ENCODE measurements at places on chromosomes 16 and 17. TPM values are rescaled to one million over a fixed set of nuclear protein-coding genes. Genes with fewer than 3 reads are reported as not detected.

GRCh38 chr17:72075995-72076677 is 44.7 kb upstream of the SOX9 start:
- H3K4me3 ChIP-seq, result no peak overlapping the region
- no peak overlapping the region for H3K27ac ChIP-seq
- H3K4me1 ChIP-seq, result no peaks in the 10 kb centered on the region
- DNase-seq, result no peak
- H3K27me3 ChIP-seq, result no peaks in the 10 kb centered on the region
- no peaks in the 10 kb centered on the region for H3K36me3 ChIP-seq

DNA sequence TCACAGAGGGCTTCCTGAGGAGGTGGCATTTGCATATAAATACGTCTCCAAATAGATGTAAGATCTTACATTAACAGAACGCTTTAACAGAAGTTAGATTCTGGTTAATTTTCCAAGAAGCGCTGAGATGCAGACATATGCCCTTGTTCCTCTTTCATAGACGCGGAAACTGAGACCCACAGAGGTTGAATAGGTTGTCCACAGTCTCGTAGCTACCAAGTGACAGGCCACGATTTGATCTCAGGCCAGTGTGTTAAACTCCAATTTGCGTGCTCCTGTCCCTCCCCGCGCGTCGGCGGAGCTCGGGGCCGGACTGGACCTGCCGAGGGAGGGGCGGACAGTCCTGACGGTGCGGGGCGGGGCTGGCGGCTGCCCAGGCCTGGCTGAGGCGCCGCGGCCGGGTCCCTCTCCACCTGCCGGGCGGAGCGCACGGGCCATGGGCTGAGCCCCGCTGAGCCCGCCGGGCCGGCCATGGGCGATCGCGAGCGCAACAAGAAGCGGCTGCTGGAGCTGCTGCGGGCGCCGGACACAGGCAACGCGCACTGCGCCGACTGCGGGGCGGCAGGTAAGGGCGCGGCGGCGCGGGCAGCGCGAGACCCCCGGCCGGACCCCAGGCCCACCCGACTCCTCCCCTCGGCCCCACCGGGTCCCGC is at the start of gene ADAP2:
TSS of gene ADAP2 (plus strand) at position 402 of the 653 bp plus-strand sequence. CDS start at position 472, 70 bp downstream.
- peak within 1 kb of the TSS; percentile 18 for H3K27ac ChIP-seq
- H3K27me3 ChIP-seq, result no peaks in the 10 kb centered on the region
- H3K4me1 ChIP-seq, result peaks cover 17% of the 10 kb centered on the region
- peak within 1 kb of the TSS; percentile 41 for H3K4me3 ChIP-seq

DNA sequence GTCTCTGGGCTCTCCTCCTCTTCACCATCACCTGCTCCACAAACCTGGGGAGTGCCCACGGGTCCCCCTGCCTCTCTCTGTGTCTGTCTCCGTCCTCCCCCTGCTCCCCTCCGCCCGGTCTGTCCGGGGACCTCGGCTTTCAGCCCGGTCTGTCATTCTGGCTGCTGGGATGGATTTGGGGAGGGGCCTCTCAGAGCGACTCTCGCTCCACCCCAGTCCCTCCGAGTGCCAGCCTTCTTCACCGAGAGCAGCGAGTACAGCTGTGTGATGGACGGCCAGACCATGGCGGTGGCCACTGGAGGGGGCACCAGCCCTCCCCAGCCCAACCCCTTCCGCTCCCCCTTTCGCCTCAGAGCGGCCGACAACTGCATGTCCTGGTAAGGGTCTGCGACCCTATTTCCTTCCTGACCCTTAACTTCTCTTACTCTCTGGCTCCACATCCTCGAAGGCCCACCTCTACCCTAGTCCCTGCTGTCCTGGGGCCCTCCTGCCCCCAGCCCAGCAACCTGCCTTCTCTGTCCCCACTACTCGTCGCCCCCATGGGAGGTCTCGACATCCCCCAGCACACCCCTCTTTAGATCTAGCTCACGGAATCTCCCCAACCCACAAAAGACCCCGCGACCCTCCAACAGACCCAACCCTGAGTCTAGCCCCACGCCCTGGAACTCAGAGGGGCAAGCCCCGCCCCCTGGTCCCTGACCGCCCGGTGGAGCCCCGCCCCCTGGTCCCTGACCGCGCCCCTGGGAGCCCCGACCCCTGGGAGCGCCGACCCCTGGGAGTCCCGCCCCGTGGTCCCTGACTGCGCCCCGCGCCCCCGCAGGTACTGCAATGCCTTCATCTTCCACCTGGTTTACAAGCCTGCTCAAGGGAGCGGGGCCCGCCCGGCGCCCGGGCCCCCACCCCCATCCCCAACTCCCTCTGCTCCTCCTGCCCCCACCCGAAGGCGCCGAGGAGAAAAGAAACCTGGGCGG is 5.6 kb upstream of the CXCL16 start:
- DNase-seq, result no peak
- H3K27ac ChIP-seq, result no peak overlapping the region
- no peak overlapping the region for H3K4me3 ChIP-seq
- H3K36me3 ChIP-seq, result no peaks in the 10 kb centered on the region

DNA sequence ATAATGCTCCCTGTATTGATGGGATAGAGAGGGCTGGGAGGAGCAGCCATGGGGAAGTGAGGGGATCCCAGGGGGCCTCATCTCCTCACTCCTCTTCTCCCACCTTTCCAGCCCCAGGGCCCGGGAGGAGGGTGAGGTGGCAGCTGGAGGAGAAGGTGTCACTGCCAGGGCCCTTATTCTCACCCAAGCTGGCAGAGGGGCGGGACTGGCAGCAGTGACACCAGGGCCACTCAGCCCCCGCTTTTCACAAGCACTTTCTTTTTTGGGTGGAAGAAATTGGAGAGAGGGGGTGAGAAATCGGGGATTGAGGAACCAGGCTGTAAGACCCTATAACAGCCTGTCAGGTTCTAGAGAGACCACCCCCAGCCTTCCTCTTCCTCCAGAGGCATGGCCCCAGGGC is 2.4 kb upstream of the TBX21 start:
- DNase-seq, result no peak
- H3K4me1 ChIP-seq, result no peaks in the 10 kb centered on the region
- no peak overlapping the region for H3K27ac ChIP-seq
- H3K4me3 ChIP-seq, result no peak overlapping the region
- H3K27me3 ChIP-seq, result no peaks in the 10 kb centered on the region

- H3K4me3 ChIP-seq, result no peak overlapping the region
- H3K4me1 ChIP-seq, result no peaks in the 10 kb centered on the region
- H3K36me3 ChIP-seq, result no peaks in the 10 kb centered on the region
- DNase-seq, result no peak
These were observed 26.9 kb downstream of the RGS9 start for GRCh38 chr17:65163990-65164495.

GRCh38 chr16:3857189-3858043 is 23.1 kb downstream of the CREBBP start:
- H3K36me3 ChIP-seq, result no peaks in the 10 kb centered on the region
- no peaks in the 10 kb centered on the region for H3K27me3 ChIP-seq
- H3K27ac ChIP-seq, result no peak overlapping the region

- H3K36me3 ChIP-seq, result no peaks in the 10 kb centered on the region
- no peak for DNase-seq
- no peak overlapping the region for H3K27ac ChIP-seq
- H3K27me3 ChIP-seq, result no peaks in the 10 kb centered on the region
These were observed 26.3 kb downstream of the GINS3 start for GRCh38 chr16:58418601-58419000.

GRCh38 chr17:57662041-57662440 is 83.1 kb downstream of the CCDC182 start:
- H3K27me3 ChIP-seq, result no peaks in the 10 kb centered on the region
- H3K4me1 ChIP-seq, result peaks cover 5% of the 10 kb centered on the region
- peak overlapping the region; percentile 89 for H3K27ac ChIP-seq
- H3K4me3 ChIP-seq, result no peak overlapping the region
- no peaks in the 10 kb centered on the region for H3K36me3 ChIP-seq
- DNase-seq, result no peak

The CEP295NL gene
- total RNA-seq, result 35.1 TPM

GRCh38 chr17:76796081-76796480 is 58.2 kb downstream of the MFSD11 start:
- H3K4me1 ChIP-seq, result no peaks in the 10 kb centered on the region
- no peaks in the 10 kb centered on the region for H3K27me3 ChIP-seq
- no peak overlapping the region for H3K4me3 ChIP-seq
- DNase-seq, result no peak
- no peak overlapping the region for H3K27ac ChIP-seq
- H3K36me3 ChIP-seq, result peaks cover 4% of the 10 kb centered on the region

GRCh38 chr17:2723505-2723996 is 12.0 kb upstream of the CLUH start:
- no peaks in the 10 kb centered on the region for H3K4me1 ChIP-seq
- no peaks in the 10 kb centered on the region for H3K27me3 ChIP-seq
- no peak for DNase-seq
- no peaks in the 10 kb centered on the region for H3K36me3 ChIP-seq
